Bronchial epithelial cell (primary cell): ENCODE measurements at places on chromosomes 5 and 9. TPM values are rescaled to one million over a fixed set of nuclear protein-coding genes. Genes with fewer than 3 reads are reported as not detected.
A peak's percentile ranks its signal among the peaks of the same experiment; 100 is the strongest.

DNA sequence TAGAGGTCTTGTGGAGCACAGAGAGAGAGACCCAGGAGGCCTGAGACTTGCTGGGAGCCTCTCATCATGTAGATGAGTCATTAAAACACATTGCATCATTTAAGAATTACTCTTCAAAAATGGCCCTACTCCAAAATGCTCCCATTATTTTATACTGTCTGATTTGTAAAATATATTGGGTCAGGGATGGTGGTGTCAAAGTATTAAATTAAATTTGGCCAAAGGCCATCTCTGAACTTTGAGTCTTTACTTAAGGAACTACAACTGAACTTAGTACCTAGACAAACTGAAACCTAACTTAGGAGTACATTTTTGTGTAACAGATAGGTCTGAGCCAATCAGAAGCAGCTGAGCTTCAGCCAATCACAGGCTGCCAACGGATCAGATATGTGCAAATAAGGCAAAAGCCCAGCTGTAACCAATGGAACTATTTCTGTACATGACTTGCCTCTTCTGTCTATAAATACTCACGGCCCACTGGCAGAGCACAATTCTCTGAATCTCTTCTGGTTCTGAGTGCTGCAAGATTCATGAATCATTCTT lies 657.2 kb downstream of the TLE1 start:
- peak; percentile 87 for DNase-seq

- no peak for DNase-seq
Observed at GRCh38 chr5:150515446-150515845, 7.5 kb downstream of the NDST1 start.

- peak; percentile 84 for DNase-seq
Observed at GRCh38 chr9:115200711-115201505, 83.0 kb upstream of the TNC start.

DNA sequence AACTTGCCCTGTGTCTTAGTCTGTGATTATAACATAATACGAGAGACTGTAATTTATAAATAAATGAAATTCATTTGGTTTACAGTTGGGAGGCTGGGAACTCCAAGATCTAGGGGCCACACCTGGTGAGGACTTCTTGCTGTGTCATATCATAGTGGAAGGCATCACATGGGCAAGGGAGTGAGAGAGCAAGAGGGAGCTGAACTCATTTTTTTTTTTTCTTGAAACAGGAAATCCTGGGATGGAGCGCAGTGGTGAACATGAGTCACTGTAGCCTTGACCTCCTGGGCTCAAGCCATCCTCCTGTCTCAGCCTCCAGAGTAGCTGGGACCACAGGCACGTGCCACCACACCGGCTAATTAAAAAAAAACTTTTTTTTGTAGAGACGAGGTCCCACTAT lies 7.2 kb downstream of the MLANA start:
- DNase-seq: no peak

GRCh38 chr9:132610661-132611060 lies 28.3 kb downstream of the BARHL1 start:
- no peak for DNase-seq

DNA sequence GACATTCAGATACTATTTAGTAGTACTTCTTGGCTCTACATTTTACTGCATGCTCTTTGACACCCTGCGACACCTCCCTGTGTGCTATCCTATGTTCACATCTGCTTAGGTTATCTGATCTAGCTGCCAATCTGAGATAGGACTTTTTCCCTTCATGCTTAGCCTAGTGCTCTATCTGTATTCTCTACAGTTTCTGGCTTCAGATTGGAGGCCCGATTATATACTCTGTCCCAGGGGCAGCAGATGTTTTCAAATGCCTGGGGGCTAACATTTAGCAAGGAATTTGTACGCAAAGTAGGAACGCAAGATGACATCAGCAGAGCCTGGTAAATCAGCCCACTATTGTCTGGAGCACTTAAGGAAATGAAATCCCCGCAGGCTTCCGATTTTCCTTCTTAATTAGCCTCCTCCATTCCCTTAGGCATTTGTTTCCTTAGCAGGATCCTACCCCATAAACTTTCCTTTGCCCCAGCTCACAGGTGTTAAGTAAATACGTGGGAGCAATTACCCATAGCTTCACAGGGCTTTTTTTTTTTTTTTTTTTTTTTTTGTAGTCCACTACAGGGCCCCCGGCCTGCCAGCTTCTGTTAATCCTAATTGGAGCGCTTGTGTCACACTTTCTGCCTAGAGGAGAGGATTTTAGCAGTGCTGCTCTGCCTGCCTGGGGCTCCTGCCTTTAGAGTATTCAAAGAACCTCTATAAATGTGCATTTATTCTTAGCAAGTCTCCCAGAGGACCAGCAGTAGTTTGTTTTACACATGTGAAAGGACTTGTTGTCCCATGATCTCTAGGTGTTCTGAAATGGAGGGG lies 61.1 kb upstream of the LPAR1 start:
- no peak for DNase-seq

DNA sequence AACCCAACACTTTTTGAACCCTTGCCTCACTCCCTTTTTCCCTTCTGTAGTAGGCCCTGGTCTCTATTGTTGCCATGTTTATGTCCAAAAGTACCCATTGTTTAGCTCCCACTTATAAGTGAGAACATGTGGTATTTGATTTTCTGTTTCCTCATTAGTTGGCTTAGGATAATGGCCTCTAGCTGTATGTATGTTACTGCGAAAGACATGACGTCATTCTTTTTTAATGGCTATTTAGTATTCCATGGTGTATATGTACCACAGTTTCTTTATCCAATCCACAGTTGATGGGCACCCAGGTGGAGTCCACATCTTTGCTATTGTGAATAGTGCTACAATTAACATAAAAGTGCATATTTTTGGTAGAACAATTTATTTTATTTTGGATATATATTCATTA lies 90.3 kb upstream of the PTPRD start:
- DNase-seq: no peak

GRCh38 chr5:110734101-110734500 lies 4.7 kb upstream of the SLC25A46 start:
- DNase-seq: no peak

DNA sequence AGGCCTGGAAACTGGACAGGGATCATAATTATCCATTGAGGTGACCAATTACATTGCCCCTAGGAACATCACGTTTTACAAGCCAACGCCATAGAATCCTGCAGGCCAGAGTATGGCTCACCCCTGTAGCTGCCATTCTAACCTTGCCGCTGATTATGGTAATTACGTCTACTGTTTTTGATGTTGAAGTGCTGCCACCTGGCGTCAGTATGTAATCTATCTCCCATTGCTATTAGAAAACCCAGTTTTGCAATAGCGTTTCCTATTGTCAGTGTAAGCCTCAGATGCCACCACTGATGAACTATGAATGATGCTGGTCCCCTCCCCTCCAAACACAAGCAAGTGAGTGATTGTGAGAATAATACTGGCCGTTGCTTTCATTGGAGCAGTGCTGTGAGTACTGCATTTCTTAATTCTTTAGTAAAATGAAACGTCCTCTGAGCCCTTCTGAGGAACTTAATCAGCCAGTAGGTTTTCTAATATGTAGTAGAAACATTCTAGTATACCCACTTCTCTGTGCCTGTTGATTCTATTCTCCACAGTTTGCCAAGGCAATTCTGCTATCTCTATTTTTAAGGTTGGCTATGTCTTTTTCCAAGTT lies 100.5 kb upstream of the NMUR2 start:
- peak; percentile 59 for DNase-seq

- DNase-seq: no peak
Observed at GRCh38 chr5:80403782-80404181, 4.1 kb upstream of the ZFYVE16 start.

The GRXCR2 gene
- not detected in 2 replicates for total RNA-seq

The PCDHGB5 gene
- total RNA-seq: 2.4 and 5.1 TPM in 2 replicates

The KIF24 gene
- total RNA-seq: 0.26 and 0.38 TPM in 2 replicates

The TRAF1 gene
- total RNA-seq: 0.79 and 1.0 TPM in 2 replicates

The GARIN3 gene
- not detected in 2 replicates for total RNA-seq
